T-helper 17 cell (primary cell): ENCODE measurements at places on chromosomes 1 and 21.

DNA sequence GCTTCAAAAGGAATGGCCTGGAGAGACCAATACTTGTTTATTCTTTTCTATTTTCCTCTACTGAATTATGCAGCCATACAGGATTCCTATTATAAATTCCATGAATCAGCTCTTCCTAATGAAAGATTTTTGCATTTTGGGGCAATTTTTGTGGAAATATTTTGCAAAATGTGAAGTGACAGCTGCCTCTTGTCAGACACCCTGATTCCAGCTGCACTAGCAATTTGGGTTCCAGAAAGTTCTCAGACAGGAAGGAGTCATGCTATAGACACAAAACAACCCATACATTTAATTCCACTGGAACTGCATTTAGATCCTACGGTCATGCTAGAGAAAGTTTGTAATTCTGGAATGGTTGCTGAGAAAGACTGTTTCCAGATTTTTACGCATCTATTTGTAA is 119.5 kb downstream of the XCL2 start:
- DNase-seq = no peak

GRCh38 chr1:214280386-214281020 is 456 bp upstream of the SMYD2 start:
- DNase-seq = no peak

DNA sequence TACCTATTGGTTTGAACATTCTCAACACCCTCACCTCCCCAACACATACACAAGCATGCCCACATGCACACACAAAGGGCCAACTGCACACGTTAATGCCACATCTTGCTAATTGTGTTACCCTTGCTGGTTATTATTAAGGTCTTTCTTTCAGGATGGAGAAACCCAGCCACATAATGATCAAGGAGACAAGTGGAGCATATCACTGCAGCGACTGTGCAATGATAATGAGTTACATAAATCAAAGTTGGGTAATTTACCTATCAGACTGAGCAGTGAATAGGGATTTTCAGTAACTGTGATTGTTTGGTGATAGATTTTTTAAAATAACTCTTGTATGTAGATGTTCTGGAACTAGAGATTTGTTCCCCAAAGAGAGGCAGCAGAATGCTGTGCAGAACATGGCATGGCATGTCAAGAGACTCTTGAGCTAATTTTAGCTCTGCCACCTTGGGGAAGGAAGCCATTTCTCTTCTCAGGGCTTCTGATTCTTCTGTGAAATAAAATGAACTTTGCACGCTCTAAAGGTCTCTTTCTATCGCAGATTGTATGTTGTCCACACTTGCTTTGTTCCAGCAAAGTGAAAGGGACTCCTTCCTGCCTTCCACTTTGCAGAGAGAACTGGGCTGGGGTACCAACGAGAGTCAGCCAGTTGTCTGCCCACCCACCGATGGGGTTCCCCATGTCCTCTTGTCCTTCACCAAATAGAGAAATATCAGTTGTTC is 126.0 kb upstream of the CAMK1G start:
- no peak for DNase-seq

DNA sequence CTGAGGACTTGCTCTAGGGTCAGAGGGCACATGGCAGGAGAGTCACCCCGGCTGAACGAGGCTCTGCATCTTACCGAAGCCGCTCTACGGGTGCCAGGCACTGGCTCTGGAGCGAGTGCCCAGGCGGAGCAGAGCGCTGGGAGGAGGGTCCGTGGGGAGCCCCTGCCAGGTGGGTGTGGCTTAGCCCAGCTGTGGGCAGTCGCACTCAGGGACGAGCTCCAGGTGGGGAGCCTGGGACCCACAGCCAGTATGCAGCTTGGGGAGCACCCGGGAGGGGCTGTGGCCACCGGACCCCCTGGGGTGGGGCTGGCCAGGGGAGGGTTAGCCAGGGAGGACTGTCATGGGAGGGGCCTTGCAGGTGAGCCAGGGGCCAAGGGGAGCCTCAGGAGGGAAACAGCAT is 3.8 kb downstream of the AGRN start:
- DNase-seq = no peak

DNA sequence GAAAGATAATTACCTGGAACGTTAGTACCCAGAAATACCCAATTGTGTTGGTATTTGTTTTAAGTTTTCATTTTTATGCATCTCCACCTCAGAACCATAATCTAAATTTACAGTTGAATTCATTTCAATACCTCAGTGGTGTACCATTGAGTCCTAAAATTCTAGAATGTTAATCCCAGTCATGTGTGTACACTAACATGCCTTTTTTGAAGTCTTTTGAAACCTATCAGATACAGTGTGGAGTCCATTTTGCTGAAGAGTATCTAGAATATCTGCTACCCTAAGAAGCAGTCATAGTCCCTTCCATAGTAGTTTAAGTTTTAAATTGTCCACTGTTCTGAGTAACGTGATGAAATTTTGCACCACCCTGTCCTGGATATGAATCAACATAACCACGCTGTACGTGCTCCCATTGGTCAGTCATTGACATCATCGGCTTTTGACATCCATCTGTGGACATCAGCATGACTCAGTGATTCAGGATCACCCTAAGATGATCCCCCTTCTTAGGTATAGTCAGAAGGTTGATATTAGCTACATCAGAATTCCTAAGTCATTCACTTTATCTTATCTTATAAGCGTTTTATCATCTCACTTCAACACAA is 7.5 kb upstream of the ASH1L start:
- no peak for DNase-seq

- DNase-seq = no peak
Measured at GRCh38 chr1:237471956-237472355, 418.8 kb downstream of the ZP4 start.

GRCh38 chr1:248165186-248165585 is 9.4 kb upstream of the OR2M2 start:
- no peak for DNase-seq

DNA sequence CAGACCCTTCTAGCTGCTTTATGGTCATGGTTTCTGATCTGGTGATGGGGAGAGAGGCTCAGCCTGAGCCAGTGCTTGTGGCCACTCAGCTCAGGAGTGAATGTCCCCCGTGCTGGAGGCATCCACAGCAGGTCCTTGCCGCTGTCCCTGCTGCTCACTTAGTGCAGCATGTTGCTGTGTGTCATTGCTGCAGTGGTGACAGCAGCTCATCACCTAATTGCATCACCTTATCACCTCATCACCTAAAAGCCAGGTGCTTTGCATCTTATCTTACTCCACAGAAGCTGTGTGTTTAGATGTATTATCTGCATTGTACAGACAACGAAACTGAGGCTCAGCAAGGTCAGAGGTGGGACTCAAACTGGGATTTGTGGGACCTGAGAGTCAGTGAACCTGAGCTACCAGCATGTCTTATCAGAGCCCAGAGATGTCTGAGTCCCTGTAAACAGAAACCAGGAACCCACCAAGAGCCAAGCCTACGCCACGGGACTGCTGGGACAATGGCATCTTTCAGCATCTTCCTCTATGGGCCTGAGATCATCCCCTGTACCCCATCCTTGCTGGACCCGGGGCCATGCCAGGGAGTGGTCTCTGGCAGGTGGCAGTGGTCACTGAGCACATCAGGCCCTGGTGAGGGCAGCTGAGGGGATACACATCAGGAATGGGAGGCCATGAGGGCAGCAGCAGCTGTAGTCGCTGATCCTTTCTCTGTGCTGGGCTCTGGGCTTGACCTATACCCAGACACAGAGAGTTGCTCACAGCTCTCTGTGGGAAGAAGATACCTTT is 6.5 kb downstream of the PODN start:
- DNase-seq = no peak

GRCh38 chr1:221164029-221164428 is 284.8 kb downstream of the HLX start:
- no peak for DNase-seq

- DNase-seq = no peak
Measured at GRCh38 chr1:235971020-235971419, 93.9 kb downstream of the NID1 start.

GRCh38 chr1:70871790-70872189 is 175.8 kb downstream of the PTGER3 start:
- no peak for DNase-seq

GRCh38 chr21:42315296-42315891 is at the start of gene TFF3:
Gene TFF3 (minus strand): TSS chr21:42315409. CDS start chr21:42315374, 35 bp downstream.
- no peak for DNase-seq

- no peak for DNase-seq
Measured at GRCh38 chr1:22285549-22286396, 142.9 kb upstream of the WNT4 start.

DNA sequence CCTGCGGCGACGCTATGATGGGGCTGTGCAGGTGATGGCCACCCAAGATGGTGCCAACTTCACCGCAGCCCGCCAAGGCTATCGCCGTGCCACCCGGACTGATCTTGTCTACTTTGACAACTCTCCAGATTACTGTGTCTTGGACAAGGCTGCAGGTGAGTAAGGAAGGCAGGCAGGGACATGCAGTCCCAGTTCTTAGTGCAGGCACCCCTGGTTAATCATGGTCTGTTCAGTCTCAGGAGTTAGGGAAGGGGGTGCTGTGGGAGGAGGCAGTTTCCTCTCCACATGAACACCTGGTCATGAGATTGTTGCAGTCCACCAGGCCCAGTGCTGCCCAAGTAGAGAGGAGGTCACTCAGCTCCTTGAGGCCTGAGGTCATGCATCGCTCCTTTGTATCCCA is 8.5 kb downstream of the WNT2B start:
- no peak for DNase-seq

DNA sequence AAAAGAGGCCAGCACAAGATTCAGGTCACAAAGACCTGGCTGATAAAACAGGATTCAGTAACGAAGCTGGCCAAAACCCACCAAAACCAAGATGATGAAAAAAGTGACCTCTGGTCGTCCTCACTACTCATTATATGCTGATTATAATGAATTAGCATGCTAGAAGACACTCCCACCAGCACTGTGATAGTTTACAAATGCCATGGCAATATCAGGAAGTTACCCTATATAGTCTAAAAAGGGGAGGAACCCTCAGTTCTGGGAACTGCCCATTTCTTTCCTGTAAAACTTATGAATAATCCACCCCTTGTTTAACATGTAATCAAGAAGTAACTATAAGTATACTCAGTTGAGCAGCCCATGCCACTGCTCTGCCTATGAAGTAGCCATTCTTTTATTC is 26.0 kb upstream of the FMO2 start:
- no peak for DNase-seq

DNA sequence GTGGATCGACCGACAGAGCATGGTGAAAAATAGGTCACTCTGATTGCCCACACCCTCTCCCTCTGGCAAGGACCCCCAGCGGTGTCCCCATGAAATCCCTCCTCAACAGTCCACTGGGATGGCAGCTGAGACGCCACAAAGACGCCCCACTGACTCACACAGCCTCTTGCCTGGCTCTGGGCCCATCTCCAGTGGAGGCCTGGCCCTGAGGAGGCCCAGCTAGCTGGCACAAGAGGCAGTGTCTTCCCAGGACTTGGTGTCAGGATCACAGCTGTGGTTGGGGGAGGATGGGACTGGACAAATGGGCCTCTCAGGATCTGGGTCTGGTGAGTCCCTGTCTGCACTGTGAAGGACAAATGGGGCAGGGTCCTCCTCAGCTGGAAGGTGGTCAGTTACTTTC is 4.6 kb downstream of the ALX3 start:
- DNase-seq = no peak

GRCh38 chr21:33123374-33124123 is 53.6 kb downstream of the OLIG1 start:
- DNase-seq = no peak

- no peak for DNase-seq
Measured at GRCh38 chr1:185857442-185857841, 123.3 kb downstream of the HMCN1 start.

DNA sequence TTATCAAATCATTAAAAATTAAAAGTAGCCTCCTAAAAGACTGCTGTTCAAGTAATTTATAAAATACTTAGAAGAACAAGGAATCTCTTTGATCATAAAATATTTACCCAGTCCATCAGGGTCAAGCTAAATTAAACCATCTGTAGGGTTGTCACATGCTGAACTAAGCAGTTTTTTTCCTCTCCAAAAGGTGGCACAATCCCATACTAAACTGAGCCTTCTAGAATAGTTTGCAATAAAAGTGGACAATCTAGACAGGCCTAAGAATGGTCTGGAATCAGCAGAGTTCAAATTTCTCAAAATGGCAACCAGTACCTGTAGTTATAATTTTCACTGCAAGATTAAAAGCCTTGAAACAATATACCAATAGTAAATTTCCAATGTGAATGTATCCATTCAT is 194.8 kb downstream of the EIF4G3 start:
- no peak for DNase-seq

DNA sequence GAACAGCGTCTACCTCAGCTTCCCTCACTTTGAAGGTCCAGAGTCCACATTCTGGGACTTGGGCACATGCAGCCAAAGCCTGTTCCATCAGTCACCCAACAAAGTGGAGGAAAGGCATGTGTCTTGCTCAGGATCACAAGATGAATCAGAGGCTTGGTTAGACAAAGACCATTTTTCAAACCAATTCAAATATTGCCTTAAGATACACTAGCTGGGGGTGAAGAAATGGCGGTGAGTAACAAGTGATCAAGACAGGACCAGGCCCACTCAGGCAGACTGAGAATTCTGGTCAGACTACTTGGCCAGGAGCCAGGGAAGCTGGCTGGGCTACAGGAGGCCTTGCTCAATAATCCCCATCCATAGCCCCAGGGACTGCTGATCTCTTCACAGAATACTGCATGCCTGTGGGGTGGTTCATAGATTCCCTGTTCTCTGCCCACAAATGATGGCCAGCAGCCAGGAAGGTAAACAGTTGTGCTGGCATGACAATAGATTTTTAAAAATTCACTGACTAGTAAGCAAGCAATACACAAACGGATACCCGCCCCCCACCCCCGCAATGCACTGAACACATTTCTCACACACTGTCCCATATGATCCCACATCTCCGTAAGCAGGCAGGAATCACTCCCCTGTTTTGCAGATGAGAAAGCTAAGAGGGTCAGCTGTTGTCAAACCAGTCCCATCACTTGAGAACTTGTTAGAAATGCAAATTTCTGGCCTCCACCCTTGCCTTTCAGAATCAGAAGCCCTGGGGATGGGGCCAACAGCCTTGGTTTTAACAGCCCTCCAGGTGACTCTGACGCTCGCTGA is 27.2 kb downstream of the ERI3 start:
- no peak for DNase-seq

- no peak for DNase-seq
Measured at GRCh38 chr1:113217447-113218208, 144.6 kb downstream of the LRIG2 start.

DNA sequence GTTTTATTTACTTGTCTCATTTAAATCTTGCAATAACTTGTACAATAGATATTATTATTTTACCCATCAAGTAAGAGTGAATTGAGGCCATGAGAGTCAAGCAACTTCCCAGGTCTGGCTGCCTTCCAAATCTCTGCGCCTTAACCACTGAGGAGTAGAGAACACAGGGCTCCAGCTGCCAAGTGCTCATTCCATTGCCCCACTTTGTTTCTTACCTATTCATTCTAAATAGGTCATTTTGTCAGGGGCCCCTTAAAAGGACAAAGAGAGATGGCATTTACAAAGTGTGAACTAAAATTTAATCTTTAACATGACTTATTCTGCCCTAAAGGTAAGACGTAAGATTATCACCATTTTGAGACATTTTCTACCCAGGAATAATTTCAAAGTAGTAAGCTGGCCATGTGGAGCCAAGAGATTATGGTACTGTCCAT is 3.5 kb downstream of the PPP1R15B start:
- no peak for DNase-seq

GRCh38 chr1:214637722-214638458 is 34.9 kb downstream of the CENPF start:
- peak; percentile 8 for DNase-seq
